Stimulated activated CD4-positive, alpha-beta T cell treated with anti-CD3 and anti-CD28 coated beads, TNF-alpha, amount 100 ng/mL, for 1 hour (primary cell): ENCODE measurements at places on chromosomes 3 and 15.

DNA sequence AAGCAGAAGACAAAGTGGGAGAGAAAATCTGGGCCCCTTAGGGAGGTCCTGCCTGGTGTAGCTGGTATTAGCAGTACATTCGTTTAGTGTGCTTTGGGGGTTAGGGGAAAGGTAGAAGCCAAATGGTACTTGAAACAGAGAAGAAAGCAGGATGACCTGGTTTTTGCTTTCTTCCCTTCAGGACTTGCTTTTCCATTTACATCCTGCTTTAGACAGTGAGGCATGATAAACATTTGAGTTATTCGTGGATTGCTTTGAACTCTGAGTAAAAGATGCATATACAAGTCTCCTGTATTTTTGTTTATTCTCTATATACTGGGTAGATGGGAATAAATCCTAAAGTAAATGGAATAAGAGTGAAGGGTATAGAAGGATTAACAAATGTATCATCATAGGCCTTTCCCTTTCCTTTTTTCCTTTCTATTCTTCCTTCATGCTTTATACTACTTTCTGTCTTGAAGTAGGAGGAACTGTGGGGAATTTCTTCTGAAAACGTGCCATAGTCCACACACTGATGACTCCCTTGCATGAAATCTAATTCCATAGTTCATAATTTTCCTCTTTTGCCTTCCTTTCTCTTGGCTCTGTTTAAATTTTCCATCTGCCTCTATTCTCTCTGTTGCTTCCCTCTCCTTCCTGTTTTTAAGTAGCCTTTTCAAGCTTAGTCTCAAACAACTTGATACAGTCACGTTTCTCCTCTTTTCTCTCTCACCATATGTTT lies 139.5 kb upstream of the RBMS3 start:
- DNase-seq: no peak

DNA sequence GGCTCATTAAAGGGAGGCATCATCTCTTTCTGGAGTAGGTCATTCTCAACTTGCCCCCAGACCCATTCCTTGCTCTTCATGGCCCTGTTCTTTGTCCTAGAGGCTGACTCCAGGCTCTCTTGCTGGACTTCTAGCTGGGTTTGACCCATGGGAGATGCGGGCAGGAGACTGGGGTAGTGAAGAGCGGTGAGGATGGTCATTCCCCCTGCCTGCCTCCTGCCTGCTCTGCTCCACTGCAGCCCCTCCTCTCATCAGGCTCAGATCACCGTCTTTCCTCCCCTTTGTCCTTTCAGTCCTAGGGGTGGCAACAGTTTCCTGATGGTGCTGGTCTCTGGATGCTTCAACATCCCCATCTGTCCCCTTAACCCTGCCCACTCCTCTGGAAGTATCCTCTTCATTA lies 170.9 kb downstream of the ABHD5 start:
- DNase-seq: no peak

GRCh38 chr3:69115731-69116130 lies 6.7 kb downstream of the LMOD3 start:
- no peak for DNase-seq

DNA sequence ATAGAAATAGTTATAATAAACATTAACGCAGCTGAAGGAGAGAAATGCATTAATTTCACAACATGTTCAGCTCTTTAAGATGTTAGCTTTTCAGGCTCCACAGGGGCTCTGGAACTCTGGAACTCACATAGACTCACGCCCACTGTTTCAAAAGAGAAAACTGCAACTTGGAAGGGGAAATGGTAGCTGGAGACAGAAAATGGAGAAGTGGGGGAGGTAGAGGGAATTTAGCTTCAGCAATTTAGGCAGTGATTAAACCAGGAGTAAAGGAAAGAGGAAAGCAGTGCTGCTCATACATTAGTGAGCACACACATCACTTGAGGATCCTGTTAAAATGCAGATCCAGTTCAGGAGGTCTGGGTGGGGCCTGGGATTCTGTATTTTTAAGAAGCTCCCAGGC lies 274.8 kb upstream of the TRIM42 start:
- DNase-seq: no peak

- DNase-seq: no peak
These were observed 12.2 kb downstream of the LRRK1 start for GRCh38 chr15:100931143-100931890.
